ENCODE measurements at places on chromosomes 3 and 15.

- DNase-seq = no peak
These were observed 7.5 kb upstream of the PPP1R14D start for GRCh38 chr15:40836020-40836419.

- DNase-seq = no peak
These were observed 34.3 kb downstream of the INTS14 start for GRCh38 chr15:65576664-65577063.

GRCh38 chr3:28934126-28934813 is 346.6 kb upstream of the RBMS3 start:
- DNase-seq = no peak

GRCh38 chr3:46544771-46545503 is 21.2 kb downstream of the LRRC2 start:
- no peak for DNase-seq

GRCh38 chr3:106206146-106206545 is 337.3 kb upstream of the CBLB start:
- DNase-seq = peak; percentile 45

DNA sequence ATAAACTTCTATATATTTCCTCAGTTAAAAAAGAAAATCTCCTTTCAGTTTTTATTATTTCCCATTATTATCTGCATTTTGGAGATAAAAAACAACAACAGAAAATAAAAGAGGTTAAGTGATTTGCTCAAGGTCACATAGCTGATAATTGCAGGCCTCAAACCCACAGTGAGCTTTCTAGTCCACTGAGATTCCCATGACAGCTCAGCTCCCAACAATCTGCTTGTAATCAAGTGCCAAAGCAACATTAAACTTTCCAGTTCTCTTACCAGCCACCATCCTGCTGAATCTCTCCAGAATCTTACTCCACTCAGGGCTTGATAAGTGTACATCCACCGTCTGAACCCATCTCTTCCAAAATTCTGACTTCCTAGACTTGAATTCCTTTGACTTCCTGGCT is 318.2 kb upstream of the SEMA6D start:
- DNase-seq = no peak
